ENCODE measurements at places on chromosomes 5 and 9.

GRCh38 chr5:59709346-59709821 is 184.1 kb downstream of the PDE4D start:
- DNase-seq: no peak

GRCh38 chr9:116501871-116502270 is 185.2 kb upstream of the TRIM32 start:
- no peak for DNase-seq

GRCh38 chr5:168879929-168880328 is 300.8 kb upstream of the PANK3 start:
- DNase-seq: no peak

- DNase-seq: no peak
Observed at GRCh38 chr5:139839232-139839815, 43.7 kb downstream of the PSD2 start.

DNA sequence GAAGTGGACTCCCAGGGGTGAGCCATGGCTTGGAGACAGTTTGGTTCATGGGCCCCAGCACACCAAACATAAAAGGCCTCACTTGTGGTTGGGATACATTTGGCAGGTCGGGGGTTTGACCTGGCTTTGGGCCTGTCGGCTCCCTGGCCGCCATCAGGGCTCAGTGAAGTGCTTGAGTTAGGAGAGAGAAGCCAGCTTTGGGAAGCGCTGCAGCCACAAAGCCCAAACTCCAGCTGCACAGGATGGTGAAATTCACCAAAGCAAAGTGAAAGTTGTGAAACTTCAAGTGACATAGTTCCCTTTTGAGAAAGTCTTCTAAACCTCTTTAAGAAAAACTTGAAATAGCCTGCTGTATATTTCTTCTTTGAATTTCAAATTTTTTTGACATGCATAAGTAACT is 27.5 kb downstream of the SLC46A2 start:
- DNase-seq: no peak

GRCh38 chr5:39411061-39411460 is 13.7 kb downstream of the DAB2 start:
- DNase-seq: no peak

Data from NCI-H187 (cell line).